Thoracic aorta (tissue), 2 donors: ENCODE measurements at places on chromosomes 1 and 21. TPM values are rescaled to one million over a fixed set of nuclear protein-coding genes. Genes with fewer than 3 reads are reported as not detected.

The UMODL1 gene
- total RNA-seq = 0.14 TPM

The INSRR gene
- total RNA-seq = not detected

- DNase-seq = no peak
Measured at GRCh38 chr1:241926141-241926540, 31.4 kb upstream of the BECN2 start.

DNA sequence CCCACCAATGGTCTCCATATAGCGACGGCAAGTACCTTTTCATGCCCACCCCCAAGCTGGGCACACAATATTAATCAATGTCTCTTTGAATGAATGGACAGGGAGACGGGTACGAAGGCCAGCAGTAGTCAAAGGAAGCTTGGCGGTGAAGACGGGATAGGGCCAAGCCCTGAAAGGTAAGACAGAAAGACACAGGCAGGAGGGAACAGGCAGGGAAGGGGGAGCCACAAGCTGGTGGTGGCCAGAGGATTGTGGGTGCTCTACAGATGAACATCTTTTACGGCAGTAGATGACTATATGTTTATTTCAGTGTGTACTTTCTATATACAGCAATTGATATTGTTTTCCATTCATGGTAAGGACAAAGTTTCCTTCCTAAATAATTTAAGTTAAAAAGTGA lies 16.3 kb downstream of the CAPZB start:
- no peak for DNase-seq

GRCh38 chr1:159188375-159188788 lies 16.3 kb upstream of the ACKR1 start:
- DNase-seq = no peak

- no peak for DNase-seq
Measured at GRCh38 chr21:18000981-18001686, 182.0 kb upstream of the C21orf91 start.

- no peak for DNase-seq
Measured at GRCh38 chr1:9294910-9295636, 2.4 kb downstream of the SPSB1 start.
